ENCODE measurements at places on chromosomes 3 and 15.

- no peak for DNase-seq
Observed at GRCh38 chr3:151439652-151440125, 21.2 kb downstream of the IGSF10 start.

GRCh38 chr3:17949101-17949500 lies 206.7 kb upstream of the TBC1D5 start:
- no peak for DNase-seq

DNA sequence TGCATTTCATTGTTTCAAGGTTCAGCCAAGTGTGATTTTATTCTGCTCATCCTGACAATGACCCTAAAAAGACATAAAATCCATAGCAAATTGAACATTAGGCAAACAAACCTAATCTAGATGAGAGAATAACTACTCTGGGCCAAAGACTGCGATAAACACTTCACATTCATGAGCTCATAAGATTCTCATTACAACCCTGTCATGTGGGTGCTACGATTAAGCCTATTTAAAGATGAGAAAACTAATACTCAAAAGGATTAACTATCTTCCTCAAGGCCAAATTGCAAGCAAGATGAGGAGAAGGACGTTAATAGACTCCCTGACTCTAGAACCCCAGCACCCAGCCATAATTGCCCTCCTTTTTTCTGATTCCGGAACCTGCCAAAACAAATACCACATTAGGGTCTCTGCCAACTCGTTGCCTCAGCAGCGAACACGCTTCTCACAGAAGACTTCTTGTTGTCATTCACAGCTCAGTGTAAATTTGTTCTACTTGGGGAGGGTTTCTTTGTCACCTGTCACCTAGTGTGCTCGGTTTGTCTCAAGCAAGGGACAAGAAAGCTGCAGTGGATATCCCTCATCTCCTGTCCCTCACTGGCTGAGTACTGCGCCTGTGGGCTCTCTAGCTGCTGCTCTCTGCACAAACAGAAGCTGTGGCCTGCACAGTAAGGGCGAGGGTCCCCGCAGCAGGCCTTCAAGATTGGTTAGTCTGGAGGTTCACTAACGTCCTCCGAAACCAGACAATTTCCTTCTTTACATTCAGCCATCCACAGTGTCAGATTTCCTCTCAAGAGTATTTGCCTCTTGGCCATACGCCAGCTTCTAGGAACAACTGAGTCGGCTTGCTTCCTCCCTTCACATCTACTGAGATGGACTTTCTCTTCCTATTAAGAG lies 200.0 kb upstream of the UBE2E2 start:
- no peak for DNase-seq

DNA sequence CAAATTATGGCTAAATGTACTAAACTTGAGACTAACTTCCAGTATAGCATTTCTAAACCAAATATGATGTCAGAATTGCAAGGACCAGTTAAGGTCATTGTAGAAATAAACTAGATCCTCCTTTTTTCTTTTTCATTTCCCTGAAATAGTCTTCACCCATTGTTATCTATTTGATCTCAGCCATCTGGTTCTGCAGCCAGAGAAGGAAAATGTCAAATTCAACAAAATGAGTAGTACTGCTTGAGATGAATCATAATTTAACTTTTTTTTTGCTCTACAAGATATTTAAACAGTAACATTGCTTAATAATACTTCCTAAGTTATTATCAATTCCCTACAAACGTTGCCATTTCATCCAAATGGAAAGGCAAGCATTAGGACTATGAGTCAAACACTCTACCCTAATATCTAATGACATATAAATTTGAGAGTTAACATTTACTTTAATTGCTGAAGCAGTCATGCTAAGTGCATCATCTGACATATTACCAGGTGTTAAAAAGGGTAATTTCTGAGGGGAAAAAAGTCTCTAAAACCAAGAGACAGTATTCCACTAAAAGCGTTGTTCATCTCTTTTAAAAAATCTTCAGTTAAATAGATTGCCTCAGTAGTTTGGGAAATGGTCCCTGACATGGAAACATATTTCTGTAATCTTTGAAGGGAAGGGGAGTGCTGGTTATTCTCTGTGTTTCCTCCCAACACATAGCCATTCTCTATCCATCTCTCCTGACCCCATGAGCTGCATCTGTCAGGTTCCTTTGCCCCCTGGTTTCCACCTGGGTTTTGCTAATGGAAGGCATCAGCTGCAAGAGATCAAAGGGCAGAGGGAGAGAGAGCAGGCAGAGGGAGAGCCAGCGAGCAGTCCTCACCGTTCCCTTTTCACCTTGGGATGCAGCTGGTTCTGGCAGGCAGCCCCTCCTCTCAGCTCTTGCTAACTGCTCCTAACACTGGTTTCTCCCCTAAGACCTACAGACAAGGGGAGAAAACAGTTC lies 138.5 kb downstream of the ARPP21 start:
- DNase-seq = no peak

GRCh38 chr15:65394280-65394789 lies 16.5 kb upstream of the IGDCC3 start:
- DNase-seq = no peak

- DNase-seq = no peak
Observed at GRCh38 chr3:100120012-100120411, 5.7 kb upstream of the FILIP1L start.

DNA sequence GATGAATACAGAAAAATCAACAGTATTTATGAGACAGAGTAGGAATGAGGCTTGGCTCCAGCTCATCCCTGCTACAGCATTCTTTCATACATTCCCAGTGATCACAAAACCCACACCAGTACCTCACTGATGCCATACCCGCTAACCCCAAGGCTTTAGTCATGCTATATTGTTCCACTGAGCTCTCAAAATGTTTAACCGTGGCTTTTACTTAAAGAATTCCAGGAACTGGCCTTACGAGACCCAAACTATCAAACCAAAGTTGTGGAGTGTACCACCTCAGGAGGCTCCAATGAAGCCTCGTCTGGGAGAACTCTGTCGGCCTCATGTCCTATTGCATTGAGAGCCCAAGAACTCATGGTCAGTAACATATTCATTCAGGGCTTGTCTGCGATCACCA lies 278.9 kb downstream of the ULK4 start:
- peak; percentile 50 for DNase-seq

GRCh38 chr3:54139630-54140029 lies 17.3 kb downstream of the CACNA2D3 start:
- no peak for DNase-seq

- no peak for DNase-seq
Observed at GRCh38 chr3:122880624-122881023, 85.8 kb downstream of the SLC49A4 start.

DNA sequence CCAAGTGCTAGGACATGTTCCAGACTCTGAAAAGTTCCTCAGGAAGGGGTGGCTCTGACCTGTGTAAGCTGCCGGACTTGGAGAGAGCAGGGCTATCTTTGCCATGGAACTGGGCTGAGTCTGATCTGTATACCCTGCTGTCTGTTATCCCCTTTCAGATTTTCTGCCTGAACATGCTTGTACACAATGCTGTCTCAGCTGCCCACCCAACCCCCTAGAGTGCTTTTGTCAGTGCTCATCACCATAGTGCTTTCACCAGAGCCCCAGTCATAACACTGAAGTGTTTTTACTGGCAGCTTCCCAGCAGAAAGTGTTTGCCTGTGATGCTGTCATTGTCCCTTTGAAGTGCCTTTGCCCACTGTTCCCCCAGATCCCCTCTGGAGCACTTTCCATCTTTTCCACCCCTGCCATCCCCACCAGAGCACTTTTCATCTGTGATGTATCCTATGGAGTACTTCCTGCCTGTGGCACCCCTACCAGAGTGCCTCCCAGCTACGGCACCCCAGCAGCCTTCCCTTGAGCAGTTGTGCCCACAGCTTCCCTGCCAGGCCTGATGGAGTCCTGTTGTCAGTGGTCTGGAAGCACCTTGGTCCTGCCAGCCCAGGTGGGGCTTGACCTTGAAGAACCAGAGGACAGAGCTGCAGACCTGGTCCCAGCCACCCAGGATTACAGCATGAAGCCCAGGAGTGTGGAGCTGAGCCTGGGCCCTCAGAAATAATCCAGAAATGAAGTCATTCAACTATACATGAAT lies 397.7 kb downstream of the DIPK2A start:
- DNase-seq = no peak

DNA sequence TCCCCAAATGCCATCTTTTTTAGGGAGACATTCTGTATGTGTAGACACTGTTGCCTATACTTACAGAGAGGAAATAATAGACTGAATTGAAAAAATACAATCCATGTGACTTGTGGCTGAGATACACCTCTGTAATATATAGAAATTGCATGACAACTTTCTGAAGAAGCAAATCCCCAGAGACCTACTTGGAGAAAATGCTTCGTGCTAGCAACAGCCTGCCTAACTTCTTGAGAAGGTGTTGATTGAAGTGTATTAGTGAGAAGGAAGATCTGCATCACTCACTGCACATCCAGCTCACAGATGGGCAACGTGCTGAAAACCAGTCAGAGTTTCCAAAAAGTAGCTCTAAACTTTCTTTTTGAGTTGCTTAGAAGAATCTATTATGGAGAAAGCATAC lies 404.1 kb downstream of the EPHB1 start:
- no peak for DNase-seq

DNA sequence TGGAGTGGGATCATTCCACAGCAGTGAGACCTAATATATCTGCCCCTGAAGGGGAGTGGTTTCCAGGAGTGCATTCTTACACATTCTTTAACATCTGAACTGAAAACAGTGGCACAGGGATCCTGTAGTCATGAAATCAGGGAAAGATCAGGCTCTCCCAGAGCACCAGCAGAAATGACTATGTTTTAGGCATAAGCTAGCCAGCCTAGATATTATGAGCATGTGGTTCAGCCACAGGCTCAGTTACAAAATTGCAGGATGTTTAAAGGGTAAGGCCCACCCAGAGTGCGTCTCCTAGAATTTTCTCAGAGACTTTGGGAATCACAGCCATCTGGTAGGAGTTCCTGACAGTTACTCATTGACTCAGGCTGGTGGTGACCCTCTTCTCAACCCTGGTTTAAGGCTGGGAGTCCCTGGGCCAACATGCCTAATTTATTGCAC lies 20.9 kb downstream of the FSTL1 start:
- DNase-seq = no peak

DNA sequence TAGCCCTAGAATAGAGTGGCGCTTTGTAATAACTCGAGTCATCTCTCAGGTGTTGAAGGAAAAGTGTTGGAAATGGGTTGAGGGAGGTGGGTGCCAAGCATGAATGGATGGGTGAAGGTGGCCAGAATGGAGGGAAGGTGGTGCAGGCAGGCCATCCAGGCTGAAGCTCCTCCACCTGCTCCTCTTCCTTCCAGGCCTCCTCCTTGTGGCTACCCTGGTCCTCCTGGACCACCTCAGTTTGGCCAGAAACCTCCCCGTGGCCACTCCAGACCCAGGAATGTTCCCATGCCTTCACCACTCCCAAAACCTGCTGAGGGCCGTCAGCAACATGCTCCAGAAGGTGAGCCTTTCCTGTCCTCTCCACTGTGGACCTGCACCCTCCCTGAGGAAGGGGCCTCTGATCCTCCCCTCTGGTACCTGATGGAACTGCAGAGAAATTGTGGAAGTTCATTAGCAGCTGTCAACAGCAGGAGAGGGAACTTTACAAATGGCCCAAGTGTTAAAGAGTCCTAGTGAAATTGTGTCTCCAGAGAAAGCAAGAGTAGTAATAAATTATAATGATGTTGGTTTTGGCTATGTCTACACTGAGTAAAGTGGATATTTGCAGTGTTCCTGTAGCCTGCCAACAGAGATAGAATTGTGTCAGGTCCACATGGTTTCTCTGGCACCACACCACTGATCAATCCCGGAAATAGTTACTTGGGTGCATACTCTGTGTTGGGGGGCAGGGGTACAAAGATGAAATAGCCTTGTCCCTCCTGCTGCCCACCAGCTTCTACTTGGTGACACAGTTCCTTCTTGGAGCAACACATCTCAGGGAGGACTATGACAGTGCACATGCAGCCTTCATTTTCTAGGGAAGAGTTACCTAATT lies 1.6 kb downstream of the IL12A start:
- DNase-seq = no peak

DNA sequence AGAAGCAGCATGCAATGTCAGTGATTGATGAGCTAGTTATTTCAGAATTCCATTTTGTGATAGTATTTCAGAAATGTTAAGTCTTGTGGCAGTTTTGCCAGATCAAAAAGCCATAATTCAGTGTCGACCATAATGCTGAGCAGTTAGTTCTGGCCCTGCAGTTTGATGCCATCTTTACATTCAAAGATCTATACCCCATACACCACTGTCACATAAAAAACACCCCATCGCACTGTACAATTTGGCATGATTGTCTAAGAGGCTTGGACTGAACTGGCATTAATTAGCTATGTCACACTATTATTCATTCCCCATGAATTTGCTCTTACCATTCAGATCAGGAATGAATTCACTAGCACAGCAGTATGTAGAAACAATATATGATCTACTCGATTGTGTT lies 127.7 kb upstream of the EPHA3 start:
- DNase-seq = no peak

GRCh38 chr3:75737831-75738493 lies 47.4 kb downstream of the ZNF717 start:
- no peak for DNase-seq

GRCh38 chr15:90270502-90271150 lies 5.2 kb downstream of the NGRN start:
- DNase-seq = no peak

- DNase-seq = peak; percentile 76
Observed at GRCh38 chr15:55742498-55742926, 440 bp downstream of the PRTG start.

DNA sequence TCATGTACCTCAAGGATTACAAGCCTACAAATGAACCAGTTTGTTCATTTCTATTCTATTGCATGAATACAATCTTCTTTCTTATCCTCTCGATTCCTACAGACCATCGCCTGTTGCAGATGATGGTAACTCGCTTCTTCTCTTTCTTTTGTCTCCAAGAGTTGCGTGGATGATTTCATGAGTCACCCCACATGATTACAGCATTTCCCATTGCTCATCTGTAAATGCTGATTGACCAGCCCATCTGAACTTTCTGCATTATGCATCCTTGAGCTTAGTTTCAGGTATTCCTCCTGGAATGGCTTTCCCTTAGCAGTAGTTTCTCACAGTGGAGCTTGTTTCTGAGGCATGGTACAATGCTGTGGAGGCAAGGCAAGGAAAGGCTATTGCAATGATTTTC lies 109.6 kb upstream of the TOPAZ1 start:
- DNase-seq = no peak

DNA sequence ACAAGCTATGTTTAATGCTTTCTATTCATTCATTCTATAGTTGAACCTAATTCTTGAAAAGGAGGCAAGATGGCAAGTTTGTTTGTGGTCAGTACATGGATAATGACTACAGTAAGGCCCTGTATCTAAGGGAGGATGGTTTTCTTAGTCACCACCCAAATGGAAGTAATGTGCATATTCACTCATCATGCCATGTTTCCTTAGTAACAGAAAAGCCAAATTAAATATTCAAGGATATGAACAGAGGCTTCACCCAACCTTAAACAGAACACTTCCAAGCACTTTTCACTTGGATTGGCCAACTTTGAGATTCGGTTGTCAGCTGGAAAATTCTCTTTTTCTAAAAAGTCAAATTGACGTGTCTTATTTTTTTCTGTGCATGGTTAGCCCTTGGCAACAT lies 805.3 kb upstream of the LMCD1 start:
- no peak for DNase-seq

- no peak for DNase-seq
Observed at GRCh38 chr3:110859993-110860392, 211.6 kb upstream of the NECTIN3 start.

GRCh38 chr3:115834068-115834467 lies 210.8 kb downstream of the GAP43 start:
- no peak for DNase-seq

GRCh38 chr3:20225769-20226168 lies 39.8 kb upstream of the SGO1 start:
- DNase-seq = no peak

GRCh38 chr3:186869253-186870100 lies 27.0 kb downstream of the ADIPOQ start:
- no peak for DNase-seq

GRCh38 chr3:40951636-40952035 lies 247.7 kb upstream of the CTNNB1 start:
- no peak for DNase-seq

Data from left hindlimb (tissue), 1 donor.